ENCODE measurements at places on chromosomes 11 and 22.

DNA sequence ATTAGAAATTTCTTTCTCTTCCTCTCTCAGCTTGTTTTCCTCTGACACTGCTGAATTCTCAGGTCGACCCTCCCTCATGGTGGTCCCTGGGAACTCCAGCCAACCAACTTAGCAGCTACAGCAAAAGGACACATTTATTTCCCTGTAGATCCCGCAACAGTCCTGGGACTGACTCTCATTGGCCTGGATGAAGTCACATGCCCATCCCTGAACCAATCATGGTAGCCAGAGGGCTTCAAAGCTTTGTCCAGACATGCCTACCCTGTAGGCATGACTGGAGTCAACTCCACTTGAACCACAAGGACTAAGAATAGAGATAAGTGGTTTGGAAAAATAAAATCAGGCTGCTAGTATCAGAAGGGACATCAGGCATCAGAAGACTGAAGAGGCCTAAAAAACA lies 84.6 kb upstream of the LRRC55 start:
- no peak for DNase-seq

- DNase-seq = no peak
Observed at GRCh38 chr11:118903204-118904015, 19.7 kb downstream of the CXCR5 start.

DNA sequence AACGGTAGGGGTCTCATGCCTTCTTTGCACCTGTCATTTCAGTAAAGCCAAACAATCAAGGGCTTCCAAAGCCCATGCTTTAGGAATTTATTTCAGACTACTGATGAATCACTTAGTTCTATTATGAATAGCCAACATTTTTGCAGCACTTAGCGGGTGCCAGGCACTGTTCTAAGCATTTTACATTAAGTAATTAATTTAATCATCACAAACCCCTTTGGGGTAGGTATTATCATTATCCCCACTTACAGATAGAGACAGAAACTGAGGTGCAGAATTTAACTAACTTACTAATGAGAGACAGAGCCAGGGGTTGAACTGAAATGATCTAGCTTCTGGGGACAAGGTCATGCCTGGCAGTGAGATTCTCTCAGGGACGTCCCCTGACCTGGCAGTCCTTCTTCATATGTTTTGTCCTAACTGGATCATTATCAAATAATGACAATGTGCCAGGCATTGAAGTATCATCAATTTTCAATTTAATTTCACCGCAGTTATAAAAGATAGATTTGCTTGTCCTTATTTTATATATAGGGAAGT lies 31.7 kb upstream of the NAV2 start:
- DNase-seq = no peak

DNA sequence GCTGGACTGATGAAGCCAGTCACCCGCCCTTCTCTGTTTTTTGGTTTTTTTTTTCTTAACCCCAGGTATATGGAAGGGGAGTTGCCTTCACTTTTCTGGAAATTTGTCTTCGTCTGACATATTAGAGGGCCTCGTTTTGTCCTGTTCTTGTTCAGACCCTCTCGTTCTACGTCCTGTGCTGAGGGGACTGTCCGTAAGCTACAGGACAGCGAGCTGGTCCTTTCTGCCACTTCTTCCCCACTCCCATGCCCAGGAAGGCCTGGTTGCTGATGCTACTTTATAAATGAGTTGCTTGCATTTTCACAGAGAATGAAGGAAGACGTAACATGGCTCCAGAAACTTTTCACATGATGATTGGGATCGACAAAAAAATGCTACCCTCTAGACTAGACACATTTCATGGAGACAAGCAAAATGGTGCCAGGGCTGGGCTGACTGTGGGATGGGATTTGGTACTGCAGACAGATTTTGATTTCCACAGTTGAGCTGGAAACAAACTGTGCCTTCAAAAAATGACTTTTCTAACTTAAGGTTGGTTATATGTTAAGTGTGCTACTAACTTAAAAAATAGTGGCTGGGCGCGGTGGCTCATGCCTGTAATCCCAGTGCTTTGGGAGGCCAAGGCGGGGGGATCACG lies 27.2 kb upstream of the CRKL start:
- DNase-seq = no peak

DNA sequence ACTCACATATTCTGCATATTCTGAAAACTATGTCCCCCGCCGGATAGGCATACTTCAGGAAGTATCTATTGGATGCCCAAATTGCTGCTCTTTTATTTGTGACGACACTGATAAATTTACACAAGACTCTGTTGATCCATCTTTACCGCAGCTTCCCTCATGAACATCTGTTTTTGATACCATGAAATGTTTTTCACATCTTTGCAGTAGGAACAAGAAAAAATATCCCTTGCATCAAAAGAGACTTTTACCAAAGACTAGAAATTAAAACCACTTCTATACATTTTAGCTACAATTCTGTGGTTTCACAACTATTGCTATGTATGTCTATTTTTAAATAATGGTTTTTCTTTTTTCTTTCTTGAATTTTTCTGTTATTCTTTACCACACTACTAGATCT lies 15.3 kb downstream of the POU2AF2 start:
- DNase-seq = no peak

DNA sequence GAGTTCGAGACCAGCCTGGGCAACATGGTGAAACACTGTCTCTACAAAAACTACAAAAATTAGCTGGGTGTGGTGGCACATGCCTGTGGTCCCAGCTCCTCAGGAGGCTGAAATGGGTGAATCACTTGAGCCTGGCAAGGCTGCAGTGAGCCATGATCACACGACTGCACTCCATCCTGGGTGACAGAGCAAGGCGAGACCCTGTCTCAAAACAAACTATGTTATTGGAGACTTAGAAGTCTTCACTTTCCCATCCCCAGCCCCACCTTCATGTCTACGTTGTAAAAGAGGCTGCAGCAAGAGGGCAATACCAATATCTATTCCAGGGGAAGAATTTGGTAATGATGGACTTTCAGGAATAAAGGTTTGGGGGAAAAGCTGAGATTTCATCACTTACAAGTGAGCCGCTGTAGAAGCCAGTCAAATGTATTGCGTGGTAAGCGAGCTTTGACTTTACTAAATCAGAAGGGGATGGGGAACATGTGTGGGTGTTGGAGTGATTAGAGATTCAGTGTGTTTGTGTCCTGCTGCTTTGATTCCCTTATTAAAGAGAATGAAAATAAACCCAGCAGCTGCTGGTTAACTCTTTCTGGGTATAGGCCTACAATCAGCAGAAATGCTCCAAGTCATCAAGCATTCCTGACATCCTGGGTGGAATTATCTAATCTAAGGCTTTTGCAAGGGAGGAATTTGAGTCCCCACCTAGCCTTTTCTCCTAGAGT lies 53.7 kb downstream of the UBASH3B start:
- DNase-seq = no peak

DNA sequence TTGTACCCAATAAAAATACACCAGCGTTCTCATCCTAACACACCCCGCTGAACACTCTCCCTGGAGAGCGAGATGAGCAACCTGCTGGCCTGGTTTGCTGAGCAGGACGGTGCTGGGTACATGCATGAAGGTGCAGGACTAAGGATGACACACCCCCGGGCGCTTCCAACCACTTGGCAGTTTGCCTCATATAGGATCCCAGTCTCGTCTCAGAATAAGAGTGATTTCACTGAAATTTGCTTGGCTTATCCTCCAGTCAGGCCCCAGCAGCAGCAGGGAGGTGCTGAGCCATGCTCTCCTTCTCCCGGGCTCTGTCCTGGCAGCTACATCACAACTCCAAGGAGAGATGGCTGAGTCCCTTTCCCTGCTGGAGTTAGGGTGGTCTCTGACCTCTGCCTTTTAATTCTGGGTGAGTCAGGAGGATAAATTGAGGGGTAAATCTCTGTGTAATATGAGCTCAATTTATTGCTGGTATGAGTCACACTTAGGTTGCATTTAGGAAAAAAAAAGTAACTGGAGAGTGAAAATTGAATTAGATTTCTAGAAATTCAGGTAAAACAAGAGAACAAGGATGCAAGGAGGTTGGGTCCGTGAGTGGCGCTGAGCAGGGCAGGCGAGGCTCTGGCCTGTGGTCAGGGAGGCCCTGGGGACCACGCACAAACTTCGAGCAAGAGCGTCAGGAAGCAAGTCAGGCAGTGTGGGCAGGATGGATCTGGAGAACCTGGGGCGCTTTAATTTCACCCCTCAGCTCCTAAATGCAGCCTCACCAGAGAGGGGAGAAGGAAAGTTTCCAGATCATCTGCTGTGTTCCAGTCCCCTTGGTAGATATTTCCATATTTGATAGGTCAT lies 974.0 kb downstream of the TBC1D22A start:
- no peak for DNase-seq

- no peak for DNase-seq
Observed at GRCh38 chr22:36355362-36355761, 32.4 kb downstream of the MYH9 start.

GRCh38 chr11:27347359-27348339 lies 15.4 kb downstream of the CCDC34 start:
- no peak for DNase-seq

DNA sequence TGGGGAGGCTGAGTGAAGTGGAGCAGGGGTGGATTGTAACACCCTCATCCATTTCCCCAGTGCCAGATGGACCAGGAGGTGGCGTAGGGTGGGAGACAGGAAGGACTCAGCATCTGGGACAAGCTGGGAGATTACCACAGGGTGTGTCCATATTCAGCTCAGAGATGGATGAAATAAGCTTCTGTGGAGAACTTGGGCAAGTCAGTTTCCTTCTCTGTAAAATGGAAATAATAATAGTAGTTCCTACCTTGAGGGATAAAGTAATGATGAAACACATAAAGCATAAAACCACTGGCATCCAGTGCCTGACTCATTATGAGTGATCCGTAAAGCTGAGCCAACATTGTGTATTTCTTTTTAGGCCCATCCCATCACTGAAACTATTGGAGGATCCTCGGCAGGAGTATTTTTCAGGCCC lies 607 bp upstream of the ROBO4 start:
- DNase-seq = no peak

DNA sequence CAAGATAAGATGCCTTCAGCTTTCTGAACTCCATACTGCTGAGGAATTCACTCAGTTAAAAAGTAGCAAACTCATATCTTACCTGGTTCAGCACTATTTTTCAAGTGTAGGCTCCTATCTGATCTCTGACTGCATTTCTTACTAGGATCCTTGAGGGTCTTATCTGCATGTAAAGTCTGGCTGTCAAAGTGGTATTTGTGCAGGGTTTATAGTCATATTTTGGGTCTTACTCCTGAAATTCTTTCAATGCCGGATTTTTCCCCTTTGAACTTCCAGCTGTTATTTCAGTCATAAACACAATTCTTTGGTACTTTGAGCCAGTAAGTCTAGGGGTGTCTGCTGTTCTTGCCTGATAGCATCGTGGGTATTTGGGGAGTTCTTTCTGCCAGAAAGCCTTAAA lies 25.3 kb upstream of the NOX4 start:
- DNase-seq = no peak

DNA sequence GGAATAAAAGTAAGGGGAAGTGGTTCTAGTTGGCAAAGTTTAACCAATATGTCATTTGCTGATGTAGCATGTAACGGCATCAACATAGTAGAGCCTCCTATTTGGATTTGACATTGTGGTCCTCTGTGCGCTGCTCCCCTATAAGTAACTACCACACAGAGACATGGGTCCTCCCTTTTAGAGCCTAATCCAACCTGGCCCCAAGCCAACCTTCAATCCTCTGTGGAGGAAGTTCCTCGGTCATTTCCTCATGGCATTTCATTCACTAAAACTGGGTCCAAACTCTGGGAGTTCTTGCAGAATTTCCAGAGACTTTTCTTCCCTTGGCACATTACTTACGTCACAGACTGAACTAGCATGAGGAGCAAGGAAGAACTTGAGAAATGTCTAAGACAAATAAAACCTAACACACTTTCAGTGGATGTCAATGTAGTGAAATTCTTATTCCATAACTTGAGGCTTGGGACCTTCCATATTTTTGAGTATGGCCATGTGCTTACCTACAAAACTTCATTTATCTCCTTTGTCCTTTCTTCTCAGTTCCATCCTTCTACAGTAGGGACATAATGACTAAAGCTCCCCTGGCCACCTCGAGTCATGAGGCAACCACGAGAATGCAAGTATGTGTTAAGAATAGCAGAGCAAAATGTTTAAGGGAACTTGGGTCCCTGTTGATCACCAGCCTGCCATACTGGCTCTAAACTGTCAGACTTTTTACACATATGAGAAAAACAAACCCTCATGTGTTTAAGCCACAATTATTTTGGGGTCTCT lies 34.7 kb downstream of the MMP20 start:
- no peak for DNase-seq

- DNase-seq = no peak
Observed at GRCh38 chr22:20437613-20438426, at the start of gene SCARF2. Gene SCARF2 (minus strand): TSS chr22:20437825. CDS start chr22:20437754, 71 bp downstream.

DNA sequence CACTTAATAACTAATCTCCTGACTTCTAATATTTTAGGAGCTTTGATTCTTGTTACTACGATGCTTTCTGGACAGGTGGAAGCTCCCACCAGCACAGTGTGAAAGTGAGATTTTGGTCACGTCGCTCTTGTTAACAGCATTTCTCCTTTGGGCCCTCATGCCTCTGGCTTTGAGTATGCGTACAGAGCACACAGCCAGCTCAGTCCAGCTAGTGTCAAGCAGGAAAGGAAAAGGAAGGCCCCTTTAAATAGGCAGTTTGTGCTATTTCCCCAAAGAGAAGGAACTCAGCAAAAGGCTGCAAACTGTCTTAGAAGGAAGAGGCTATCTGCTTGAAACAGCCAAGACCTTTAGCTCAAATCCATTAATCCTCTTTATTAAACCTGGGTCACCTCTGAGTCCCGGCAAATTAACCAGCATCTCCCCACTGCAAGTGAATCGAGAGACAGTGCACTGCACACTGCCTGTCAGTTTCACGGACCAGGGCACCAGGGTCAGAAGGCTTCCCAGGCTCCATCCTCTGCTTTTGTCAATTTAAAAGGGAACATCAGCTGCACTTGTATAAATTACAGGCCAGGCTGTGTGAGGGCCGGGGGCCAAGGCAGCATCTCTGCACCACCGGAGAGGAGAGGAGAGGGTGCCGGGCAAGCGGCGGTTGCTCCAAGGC lies 34.7 kb downstream of the OPCML start:
- no peak for DNase-seq

DNA sequence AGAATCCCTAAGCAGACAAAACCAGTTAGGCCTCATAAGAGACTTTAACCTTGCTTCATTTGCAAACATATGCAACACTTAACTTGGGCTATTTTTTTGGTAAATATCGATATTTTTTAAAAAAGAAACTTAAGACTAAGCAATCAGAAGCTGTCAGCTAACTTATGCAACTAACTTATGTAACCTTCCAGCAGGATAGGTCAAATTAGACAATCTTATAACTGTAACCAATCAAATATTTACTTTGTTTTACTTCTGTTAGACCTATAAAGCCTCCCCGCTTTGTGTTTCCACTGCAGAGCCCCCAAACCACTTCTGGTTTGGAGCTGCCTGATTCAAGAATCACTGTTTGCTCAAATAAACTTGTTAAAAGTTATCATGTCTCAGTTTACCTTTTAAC lies 8.0 kb downstream of the MSANTD4 start:
- DNase-seq = no peak

- DNase-seq = no peak
Observed at GRCh38 chr22:23781065-23781464, 5.7 kb upstream of the SMARCB1 start.

- DNase-seq = no peak
Observed at GRCh38 chr22:46829117-46829891, 66.9 kb downstream of the TBC1D22A start.

- no peak for DNase-seq
Observed at GRCh38 chr11:121067962-121068647, 32.9 kb upstream of the TECTA start.
